ENCODE measurements at places on chromosomes 13 and 19. TPM values are rescaled to one million over a fixed set of nuclear protein-coding genes. Genes with fewer than 3 reads are reported as not detected.

DNA sequence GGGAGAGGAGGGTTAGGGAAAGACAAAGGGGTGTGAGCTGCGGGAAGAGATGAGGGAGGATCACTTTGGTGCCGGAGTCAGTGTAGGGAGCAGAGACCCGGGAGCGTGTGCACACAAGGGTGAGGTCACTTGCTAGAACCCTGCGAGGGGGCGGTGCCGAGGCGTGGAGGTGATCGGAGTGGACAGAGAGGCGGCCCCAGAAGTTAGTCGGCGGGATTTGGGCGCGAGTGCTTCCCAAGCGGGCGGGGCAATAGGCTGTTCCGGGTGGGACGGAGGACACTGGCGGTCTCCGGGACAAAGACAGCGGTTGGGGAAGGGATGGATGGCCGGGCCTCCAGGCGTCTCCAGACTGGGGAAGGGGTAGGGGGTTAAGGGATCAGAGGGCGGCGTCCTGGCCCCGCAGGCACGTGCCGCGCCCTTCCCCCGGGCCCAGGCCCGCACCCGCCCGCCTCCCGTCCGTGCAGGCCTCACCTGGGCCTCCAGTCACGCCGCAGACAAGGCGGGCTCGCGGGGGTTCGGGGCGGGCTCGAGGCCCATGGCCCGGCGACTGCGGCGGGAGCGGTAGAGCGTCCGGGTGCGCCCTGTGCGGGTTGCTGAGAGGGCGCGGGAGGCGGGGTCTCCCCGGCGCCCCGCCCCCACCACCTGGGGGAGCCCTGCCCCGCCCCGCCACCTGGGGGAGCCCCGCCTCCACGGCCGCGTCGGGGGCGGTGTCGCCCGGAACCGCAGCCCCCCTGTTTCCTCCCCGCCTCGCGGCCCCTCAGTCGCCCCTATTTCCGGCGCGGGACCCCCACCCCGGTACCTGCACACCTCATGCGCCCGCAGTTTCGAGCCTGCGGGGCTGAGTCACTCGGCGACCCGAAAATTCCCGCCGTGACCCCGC lies at the start of gene LPAR2:
TSS of gene LPAR2 (minus strand) at position 600 of the 880 bp plus-strand sequence. CDS start 945 bp downstream, outside the sequence.
- peak within 1 kb of the TSS; percentile 97 for H3K4me3 ChIP-seq
- peak within 1 kb of the TSS; percentile 97 for H3K27ac ChIP-seq
- H3K36me3 ChIP-seq = peaks cover 42% of the 10 kb centered on the region
- H3K27me3 ChIP-seq = no peaks in the 10 kb centered on the region
- H3K4me1 ChIP-seq = peaks cover 23% of the 10 kb centered on the region

GRCh38 chr13:46684287-46685001 lies 112.5 kb downstream of the ESD start:
- H3K27me3 ChIP-seq = no peaks in the 10 kb centered on the region
- no peak overlapping the region for H3K4me3 ChIP-seq
- peaks cover 34% of the 10 kb centered on the region for H3K36me3 ChIP-seq
- DNase-seq = no peak
- H3K27ac ChIP-seq = no peak overlapping the region

DNA sequence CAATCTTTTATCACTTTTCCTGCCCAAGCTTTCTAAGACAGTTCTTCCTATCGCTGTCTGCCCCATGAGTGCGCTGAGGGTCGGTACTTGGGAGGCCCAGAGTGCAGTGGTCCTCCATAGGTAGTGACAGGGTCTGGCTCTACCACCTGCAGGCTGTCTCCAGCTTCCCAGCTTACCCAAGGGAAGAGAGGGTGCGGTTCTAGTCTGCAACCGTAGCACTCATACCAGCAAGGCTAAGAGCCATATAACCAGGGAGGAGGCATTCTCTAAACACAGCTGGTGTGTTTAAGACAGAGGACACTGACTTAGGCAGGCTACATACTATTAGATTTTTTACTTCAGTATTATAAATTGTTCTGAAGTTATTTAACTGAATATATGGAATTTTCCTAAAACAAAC lies 8.2 kb downstream of the PROZ start:
- no peaks in the 10 kb centered on the region for H3K27me3 ChIP-seq
- no peak overlapping the region for H3K27ac ChIP-seq
- H3K4me3 ChIP-seq = no peak overlapping the region
- peaks cover 15% of the 10 kb centered on the region for H3K4me1 ChIP-seq
- H3K36me3 ChIP-seq = peaks cover 28% of the 10 kb centered on the region

- peaks cover 2% of the 10 kb centered on the region for H3K27me3 ChIP-seq
- H3K27ac ChIP-seq = no peak overlapping the region
- H3K36me3 ChIP-seq = no peaks in the 10 kb centered on the region
- peaks cover 4% of the 10 kb centered on the region for H3K4me1 ChIP-seq
- no peak overlapping the region for H3K4me3 ChIP-seq
Observed at GRCh38 chr13:41428155-41428554, 29.2 kb upstream of the RGCC start.

GRCh38 chr19:29971002-29971401 lies 29.0 kb downstream of the URI1 start:
- H3K4me3 ChIP-seq = no peak overlapping the region
- no peaks in the 10 kb centered on the region for H3K27me3 ChIP-seq
- DNase-seq = no peak
- H3K36me3 ChIP-seq = peaks cover 5% of the 10 kb centered on the region

DNA sequence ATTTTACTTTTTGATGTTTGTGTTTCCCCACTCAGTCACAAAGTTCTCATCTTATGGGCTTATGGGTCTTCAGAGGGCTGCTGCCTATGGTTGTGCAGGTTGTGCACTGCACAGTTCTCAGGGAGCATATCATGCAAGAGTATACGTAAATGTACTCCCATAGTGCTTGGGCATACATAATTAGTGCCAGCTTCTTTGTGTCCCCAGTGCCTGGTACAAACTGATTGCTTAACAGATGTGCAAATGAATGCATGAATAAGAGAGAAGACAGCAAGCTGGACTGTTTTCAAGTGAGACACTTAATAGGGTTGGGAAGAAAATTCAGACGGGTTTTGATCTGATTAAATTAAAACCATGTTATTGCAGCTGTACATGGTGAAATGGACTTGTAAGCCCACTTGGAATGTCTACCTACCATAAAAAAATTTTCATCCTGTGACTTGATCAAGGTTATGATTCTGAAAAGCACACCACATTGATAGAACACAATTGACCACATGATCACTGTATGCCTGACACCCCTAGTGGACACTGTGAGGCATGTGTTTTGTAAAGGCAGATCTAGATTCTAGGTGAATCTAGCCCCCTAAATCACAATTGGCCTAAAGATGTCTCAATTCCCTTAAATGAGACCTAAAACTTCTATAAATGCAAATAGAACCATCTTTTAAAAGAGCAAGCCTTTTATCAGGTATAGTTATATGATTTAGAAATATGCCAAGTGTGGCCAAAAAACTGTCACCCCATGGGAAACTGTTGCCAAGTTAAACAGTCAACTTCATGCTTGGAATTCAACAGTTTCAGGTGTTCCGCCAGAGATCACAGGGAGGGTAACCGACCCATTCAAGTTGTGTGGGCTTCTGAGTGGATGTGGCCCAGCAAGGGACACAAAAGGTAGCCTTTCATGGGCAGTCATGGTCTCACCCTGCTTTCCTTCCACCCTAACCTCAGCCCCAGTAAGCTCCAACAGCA lies 27.9 kb downstream of the FAM124A start:
- DNase-seq = no peak
- no peaks in the 10 kb centered on the region for H3K27me3 ChIP-seq
- H3K4me3 ChIP-seq = no peak overlapping the region
- H3K27ac ChIP-seq = no peak overlapping the region
- no peaks in the 10 kb centered on the region for H3K36me3 ChIP-seq
- H3K4me1 ChIP-seq = no peaks in the 10 kb centered on the region

DNA sequence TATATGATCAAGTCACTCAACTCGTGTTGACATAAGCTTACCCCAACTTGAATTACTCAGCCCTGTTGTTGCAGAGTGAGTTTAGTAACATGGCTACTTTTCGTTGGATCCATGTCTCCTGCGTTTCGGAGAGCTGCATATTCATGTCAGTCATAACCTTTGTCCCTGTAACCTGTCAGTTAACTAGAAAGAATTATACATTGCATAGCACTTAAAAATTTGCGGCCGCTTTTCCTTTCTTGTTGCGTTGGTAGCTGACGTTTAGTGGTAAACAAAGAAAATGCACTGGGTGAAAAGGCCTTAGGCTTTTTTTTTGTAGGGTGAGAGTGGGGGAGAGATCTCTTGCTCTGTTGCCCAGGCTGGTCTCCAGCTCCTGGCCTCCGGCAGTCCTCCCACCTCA lies 14.2 kb downstream of the ZNF507 start:
- H3K36me3 ChIP-seq = peaks cover 70% of the 10 kb centered on the region
- H3K4me1 ChIP-seq = peaks cover 10% of the 10 kb centered on the region
- H3K4me3 ChIP-seq = no peak overlapping the region
- no peak for DNase-seq
- H3K27me3 ChIP-seq = no peaks in the 10 kb centered on the region

GRCh38 chr13:20754009-20754408 lies 19.8 kb downstream of the EEF1AKMT1 start:
- peaks cover 38% of the 10 kb centered on the region for H3K36me3 ChIP-seq
- H3K4me3 ChIP-seq = no peak overlapping the region
- no peaks in the 10 kb centered on the region for H3K4me1 ChIP-seq
- H3K27ac ChIP-seq = no peak overlapping the region

DNA sequence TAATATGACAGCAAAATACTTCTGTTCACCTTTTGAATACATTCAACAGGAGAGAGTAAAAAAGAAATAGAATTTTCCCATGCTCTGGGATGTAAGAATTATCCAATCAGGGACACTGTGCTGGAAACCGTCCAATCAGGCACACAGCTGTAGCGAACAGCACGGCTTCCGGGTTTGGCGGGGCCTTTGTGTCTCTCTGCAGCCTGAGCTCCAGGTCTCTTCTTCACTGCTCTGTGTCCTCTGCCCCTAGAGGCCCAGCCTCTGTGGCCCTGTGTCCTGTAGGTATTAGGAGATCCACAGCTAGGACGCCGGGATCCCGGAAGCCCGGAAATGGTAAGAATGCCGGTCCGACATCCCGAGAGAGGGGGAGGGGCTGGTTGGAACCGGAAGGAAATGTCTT lies 92.7 kb downstream of the ZNF737 start:
- no peak for DNase-seq
- H3K27me3 ChIP-seq = no peaks in the 10 kb centered on the region
- no peaks in the 10 kb centered on the region for H3K36me3 ChIP-seq
- H3K27ac ChIP-seq = no peak overlapping the region

GRCh38 chr19:30403203-30403985 lies 31.2 kb downstream of the ZNF536 start:
- DNase-seq = no peak
- H3K27ac ChIP-seq = no peak overlapping the region
- no peak overlapping the region for H3K4me3 ChIP-seq
- no peaks in the 10 kb centered on the region for H3K36me3 ChIP-seq
- H3K27me3 ChIP-seq = no peaks in the 10 kb centered on the region

DNA sequence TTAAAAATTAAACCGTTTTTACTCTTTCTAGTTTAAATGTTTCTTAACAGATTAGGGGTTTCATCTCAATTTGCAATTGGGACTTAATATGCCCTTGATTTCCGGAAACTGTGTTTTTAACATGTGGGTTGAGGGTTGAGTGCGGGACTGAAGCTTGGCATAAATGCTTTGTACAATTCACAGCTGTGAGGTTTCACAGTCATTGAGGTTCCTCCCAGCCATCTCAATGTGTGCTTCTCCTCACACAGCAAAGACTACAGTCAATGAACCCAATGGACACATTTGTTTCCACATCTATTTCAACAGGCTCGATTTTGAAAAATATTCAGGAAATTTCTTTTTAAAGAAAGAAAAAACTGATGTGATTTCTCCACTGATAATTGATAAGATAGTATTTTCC lies 328.6 kb downstream of the TBC1D4 start:
- no peaks in the 10 kb centered on the region for H3K4me1 ChIP-seq
- H3K36me3 ChIP-seq = no peaks in the 10 kb centered on the region

DNA sequence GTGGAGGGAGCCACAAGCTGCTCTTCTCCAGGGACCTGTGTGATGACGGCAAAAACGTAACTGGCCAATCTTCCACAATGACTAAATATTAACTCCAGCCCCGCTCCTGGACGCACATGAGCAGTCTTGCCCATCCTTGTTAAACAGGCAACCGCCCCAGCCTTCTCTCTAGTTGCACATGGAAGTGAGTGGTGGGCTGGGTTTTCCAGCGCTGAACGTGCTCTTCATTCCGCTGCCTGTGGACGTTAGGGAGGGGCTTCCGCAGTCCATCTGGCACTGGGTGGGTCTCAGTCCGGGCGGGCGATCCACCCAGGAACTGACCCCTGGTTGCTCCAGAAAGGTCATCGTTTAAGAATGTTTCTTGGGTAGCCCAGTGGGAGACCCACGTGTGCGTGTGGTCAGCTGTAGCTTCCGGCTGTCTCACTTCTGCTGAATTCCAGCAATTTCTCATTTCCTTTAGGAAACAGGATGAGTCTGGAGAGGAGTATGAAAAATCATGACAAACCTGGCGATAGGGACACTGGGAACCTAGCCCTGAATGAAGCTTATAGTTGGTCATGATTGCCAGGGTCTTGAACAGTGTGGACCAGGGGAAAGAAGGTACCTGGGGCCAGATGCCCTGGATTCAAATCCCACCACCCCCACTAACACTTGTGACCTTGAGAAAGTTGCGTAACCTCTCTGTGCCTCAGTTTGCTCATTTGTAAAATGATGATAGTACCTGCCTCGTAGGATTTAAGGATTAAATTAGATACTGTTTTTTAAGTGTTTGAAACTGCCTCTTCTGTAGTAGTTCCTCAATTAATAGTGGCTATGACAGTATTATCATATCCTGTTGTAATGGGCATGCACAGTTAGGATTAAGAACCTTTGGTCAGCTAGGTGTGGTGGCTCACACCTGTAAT lies 92.6 kb downstream of the SIPA1L3 start:
- H3K4me3 ChIP-seq = no peak overlapping the region
- H3K27ac ChIP-seq = no peak overlapping the region
- no peak for DNase-seq
- no peaks in the 10 kb centered on the region for H3K27me3 ChIP-seq

- no peak overlapping the region for H3K4me3 ChIP-seq
- H3K27ac ChIP-seq = no peak overlapping the region
- no peak for DNase-seq
- no peaks in the 10 kb centered on the region for H3K27me3 ChIP-seq
Observed at GRCh38 chr19:5128251-5128935, 159.5 kb downstream of the KDM4B start.

DNA sequence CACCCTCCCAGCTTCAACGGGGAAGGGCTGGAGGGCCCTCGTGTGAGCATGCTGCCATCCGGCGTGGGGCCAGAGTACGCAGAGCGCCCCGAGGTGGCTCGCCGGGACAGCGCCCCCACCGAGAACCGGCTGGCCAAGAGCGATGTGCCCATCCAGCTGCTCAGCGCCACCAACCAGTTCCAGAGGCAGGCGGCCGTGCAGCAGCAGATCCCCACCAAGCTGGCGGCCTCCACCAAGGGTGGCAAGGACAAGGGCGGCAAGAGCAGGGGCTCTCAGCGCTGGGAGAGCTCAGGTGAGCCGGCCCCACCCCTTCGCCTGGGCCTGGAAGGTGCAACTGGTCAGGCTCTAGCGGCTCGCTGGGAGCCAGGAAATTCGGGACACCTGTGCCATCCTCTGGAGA lies 20.0 kb downstream of the PEX11G start:
- H3K4me1 ChIP-seq = no peaks in the 10 kb centered on the region
- no peak overlapping the region for H3K27ac ChIP-seq
- no peak overlapping the region for H3K4me3 ChIP-seq

GRCh38 chr19:50565984-50566903 lies 2.0 kb downstream of the LRRC4B start:
- H3K4me3 ChIP-seq = peak overlapping the region; percentile 75
- no peak for DNase-seq
- H3K4me1 ChIP-seq = peaks cover 16% of the 10 kb centered on the region
- no peaks in the 10 kb centered on the region for H3K36me3 ChIP-seq
- H3K27ac ChIP-seq = peak overlapping the region; percentile 18
- peaks cover 49% of the 10 kb centered on the region for H3K27me3 ChIP-seq

Gene U2AF1L4
- 28.2 TPM for total RNA-seq

Gene RFPL4A
- not detected for total RNA-seq

Gene TLE6
- total RNA-seq = 1.1 TPM

Gene SIGLEC8
- total RNA-seq = 0.09 TPM

Gene PEAK3
- total RNA-seq = not detected

Data from activated CD4-positive, alpha-beta T cell treated with anti-CD3 and anti-CD28 coated beads, Interleukin-2, amount 10 ng/mL, durations not matched to agents 24 days and 14 days (primary cell).